A549 (cell line): ENCODE measurements at places on chromosomes 16 and 17. TPM values are rescaled to one million over a fixed set of nuclear protein-coding genes. Genes with fewer than 3 reads are reported as not detected.

DNA sequence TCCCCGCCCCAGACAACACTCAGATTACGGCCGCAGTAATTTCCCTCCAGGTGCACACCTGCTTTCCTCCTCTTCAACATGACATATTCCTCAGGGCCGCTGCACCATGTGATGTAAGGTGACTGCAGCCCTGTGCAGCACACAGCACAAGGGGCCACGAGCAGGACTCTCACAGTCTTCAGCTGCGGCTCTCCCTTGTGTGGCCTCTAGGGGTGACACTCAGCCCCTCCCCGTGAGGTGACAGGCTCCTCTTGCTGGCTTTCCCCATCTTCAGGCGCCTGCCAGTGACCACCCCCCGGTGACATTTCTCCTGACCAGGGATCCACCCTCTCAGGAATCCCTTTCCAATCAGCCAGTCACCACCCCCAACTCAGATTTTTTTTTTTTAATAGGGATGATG lies 31.3 kb upstream of the ABCC3 start:
- peak; percentile 37 for DNase-seq

GRCh38 chr17:79354173-79354820 lies 256.6 kb downstream of the RBFOX3 start:
- no peak for DNase-seq

DNA sequence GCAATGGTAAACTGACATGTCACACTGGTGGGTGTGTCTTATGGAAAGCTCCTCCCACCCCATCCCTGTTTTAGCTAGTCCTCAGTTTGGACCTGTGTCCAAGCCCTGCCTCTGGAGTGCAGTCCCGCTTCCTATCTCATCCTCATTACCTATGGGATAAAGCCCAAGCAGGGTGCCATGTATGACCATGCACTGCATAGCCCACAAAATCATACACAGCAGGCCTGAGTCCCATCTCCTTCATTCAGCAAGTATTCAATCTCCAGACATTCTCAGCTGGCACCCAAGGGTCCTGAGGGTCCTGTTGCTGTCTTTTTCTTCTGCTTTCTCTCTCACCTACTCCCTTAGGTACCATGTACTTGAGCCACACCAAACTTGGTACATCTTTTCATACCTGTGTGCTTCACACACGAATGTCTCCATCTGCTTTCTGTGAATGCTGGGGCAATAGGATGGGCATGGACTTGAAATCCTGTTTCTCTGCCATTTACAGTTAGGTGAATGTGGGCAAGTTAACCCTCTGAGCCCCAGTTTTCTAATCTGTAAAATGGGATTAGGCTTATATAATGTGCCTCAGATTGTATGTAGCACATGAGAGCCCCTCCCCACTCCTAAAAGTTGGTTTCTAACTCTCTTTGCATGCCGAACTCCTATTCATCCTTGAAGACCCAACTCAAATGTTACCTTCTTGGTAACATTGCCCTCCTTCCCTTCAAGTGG lies 28.5 kb downstream of the TNS4 start:
- DNase-seq: peak; percentile 89

DNA sequence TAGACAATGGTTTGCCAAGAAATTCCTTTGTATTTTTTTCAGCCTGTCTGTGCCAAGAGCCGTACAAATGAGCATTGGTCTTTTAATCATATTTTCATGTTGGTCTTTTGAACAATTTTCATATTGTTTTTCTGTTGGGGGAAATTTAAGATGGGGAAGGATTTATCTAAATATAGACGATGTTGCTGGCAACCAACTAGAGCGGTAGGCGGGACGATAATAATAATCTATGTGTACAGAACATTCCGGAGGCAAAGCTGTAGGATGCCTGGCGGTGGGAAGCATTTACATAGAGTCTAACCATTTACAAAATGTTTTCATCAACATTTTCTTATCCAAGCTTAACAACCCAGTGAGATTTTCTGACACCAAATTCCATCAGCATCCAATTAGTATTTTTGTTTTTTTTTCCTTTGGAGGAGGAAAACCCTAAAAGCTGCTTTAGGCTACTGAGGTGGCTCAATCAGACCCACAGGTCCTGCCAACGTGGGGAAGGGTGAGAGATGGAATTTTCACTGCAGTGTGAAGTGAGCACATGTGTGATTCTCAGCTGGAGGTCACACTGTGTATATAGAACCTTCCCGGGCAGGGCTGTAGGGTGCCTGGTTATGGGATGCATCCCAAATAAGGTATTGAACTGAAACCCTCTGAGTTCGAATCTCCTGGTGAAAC lies 11.7 kb upstream of the SEC14L1 start:
- no peak for DNase-seq

GRCh38 chr16:57752581-57753447 lies 17.2 kb downstream of the KATNB1 start:
- DNase-seq: no peak

GRCh38 chr16:79639576-79640311 lies 39.2 kb upstream of the MAF start:
- peak; percentile 74 for DNase-seq

GRCh38 chr17:56694825-56695224 lies 101.3 kb downstream of the NOG start:
- DNase-seq: no peak

GRCh38 chr16:86459266-86459665 lies 51.1 kb upstream of the FOXF1 start:
- DNase-seq: no peak

GRCh38 chr17:16988749-16989229 lies 16.9 kb upstream of the TNFRSF13B start:
- no peak for DNase-seq

CACNG1 gene
- 0.09 to 0.17 TPM (median 0.15 TPM) in 3 replicates for polyA plus RNA-seq

JMJD8 gene
- polyA plus RNA-seq: 72.6 to 77.0 TPM (median 73.7 TPM) in 3 replicates

MPP2 gene
- 3.4 to 4.2 TPM (median 3.7 TPM) in 3 replicates for polyA plus RNA-seq

KRT20 gene
- not detected in 3 replicates for polyA plus RNA-seq
